ENCODE measurements at places on chromosomes 2 and 18.

- no peak for DNase-seq
These were observed 13.0 kb downstream of the PTMA start for GRCh38 chr2:231720987-231721966.

- no peak for DNase-seq
These were observed 1055.7 kb upstream of the TMEFF2 start for GRCh38 chr2:193250389-193250788.

DNA sequence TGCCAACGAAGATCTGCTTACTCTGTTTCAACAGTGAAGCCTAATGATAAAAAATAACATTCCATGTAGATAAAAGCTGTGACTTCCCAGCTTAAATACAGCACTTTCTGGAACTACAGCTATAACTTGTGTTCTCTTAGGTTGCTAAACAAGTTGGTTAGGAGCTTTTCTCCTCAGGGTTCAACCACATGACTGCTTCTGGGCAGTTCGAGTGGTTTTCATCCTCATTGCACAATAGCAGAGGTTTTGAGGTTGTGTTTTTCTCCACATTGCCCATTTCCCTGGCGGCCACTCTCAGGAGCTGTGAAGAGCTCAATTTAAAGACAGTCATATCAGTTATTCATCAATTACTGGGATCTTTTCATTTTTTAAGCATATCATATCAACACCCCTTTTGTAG lies 102.2 kb upstream of the CYP1B1 start:
- no peak for DNase-seq

GRCh38 chr2:198309673-198310280 lies 505.4 kb downstream of the PLCL1 start:
- peak; percentile 60 for DNase-seq

DNA sequence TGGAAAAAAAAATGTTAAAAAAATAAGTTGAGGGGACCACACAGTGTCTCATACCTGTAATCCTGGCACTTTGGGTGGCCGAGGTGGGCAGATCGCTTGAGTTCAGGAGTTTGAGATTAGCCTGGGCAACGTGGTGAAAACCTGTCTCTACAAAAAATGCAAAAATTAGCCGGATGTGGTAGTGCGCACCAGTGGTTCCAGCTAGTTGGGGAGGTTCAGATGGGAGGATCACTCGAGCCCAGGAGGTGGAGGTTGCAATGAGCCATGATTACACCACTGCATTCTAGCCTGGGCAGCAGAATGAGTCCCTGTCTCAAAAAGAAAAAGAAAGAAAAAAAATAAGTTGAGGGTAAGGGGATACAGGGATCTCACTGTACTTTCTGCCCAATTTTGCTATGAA lies 6.1 kb upstream of the KYNU start:
- DNase-seq: no peak

GRCh38 chr18:22213333-22213973 lies 44.1 kb downstream of the GATA6 start:
- no peak for DNase-seq

- DNase-seq: no peak
These were observed 44.2 kb downstream of the TMEM37 start for GRCh38 chr2:119475857-119476244.

- no peak for DNase-seq
These were observed 68.4 kb upstream of the CDCA7 start for GRCh38 chr2:173286153-173286809.

- DNase-seq: peak; percentile 75
These were observed 1.8 kb downstream of the KIF5C start for GRCh38 chr2:148876595-148877402.

GRCh38 chr2:84823229-84823628 lies 57.7 kb downstream of the TRABD2A start:
- DNase-seq: no peak

GRCh38 chr18:28088477-28088876 lies 88.5 kb downstream of the CDH2 start:
- no peak for DNase-seq

- no peak for DNase-seq
These were observed 920.0 kb downstream of the TDRD15 start for GRCh38 chr2:22043784-22044183.

GRCh38 chr2:54092940-54093339 lies 22.5 kb upstream of the ACYP2 start:
- peak; percentile 52 for DNase-seq

- peak; percentile 16 for DNase-seq
These were observed 75.5 kb downstream of the DTNB start for GRCh38 chr2:25597881-25598280.

All from CD4-positive, alpha-beta T cell treated with Interleukin-4 for 1 hour (primary cell).